Hepatocyte (in vitro differentiated cells): ENCODE measurements at places on chromosomes 3 and 15. TPM values are rescaled to one million over a fixed set of nuclear protein-coding genes. Genes with fewer than 3 reads are reported as not detected.

- no peak for DNase-seq
Measured at GRCh38 chr3:127615631-127616305, 13.2 kb upstream of the PODXL2 start.

DNA sequence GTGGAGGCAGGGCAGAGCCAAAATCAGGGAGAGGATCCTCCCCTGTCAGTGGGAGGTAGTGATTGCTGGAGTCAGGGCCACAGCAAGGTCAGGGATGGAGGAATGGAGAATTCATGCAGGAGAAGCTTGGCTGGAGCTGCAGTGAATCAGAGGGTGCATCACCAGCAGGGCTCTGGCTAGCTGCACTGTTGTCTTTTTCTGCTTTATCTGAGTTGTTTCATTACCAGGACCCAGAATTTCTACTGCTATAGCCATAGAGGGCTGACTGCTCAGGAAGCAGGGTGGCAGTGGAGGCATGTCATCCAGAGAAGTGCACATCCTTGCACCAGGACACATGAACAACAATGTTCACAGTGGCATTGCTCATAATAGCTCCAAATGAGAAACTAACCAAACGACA, 113.5 kb upstream of the GALNT15 start:
- DNase-seq: peak; percentile 35

DNA sequence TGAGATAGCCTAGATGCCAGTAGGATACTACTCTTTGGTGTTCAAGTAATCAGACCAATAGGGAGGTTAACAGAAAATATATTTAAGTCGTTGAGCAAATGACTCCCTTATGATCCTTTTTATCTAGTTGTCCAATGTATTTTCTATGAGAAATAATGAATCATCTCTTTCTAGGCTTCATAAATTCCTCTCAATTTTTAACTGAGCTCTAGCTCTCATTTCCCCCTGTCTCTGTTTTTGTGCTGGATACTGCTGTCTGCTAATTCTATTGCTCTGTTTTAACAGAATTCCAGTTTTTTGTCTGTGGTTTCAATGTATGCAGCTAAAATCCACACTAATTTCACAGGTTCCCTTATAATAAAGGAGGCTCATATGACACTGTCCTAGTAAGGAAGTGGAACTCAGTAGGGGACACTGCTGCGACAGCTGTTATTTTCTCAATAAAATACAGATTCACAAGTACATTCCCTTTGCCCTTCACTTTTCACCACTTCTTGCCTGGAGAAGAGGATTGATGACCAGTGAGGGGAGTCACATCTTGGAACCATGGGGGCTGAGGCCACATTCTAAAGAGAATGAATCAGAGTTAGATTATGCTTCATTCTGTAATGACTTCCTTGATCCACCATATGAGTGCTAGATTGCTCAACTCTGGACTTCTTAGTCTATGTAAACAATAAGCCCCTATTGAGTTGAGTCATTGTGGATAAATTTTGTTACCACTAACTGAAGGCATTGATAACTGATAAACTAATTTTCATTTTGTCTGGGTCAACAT, 558.7 kb upstream of the KCNMB2 start:
- DNase-seq: no peak

DNA sequence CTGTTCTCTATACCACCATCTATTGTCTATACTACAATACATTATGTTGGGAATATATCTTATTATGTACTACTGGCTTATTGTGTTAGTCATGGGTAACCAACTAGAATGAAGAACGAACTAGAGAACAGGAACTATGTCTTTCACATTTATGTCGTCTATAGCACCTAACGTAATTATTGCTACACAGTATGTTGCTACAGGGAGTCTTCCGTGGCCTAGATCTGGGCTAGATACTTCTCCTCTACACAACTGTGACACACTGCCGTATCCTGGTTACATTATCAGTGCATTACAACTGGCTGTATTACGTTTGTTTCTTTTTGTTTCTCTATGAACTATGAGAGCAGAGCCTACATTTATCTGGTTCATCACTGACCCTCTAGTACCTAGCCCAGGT, 34.0 kb downstream of the SCG5 start:
- DNase-seq: no peak

GRCh38 chr3:110625201-110625747, 446.3 kb upstream of the NECTIN3 start:
- peak; percentile 19 for DNase-seq

GRCh38 chr15:94023531-94023930, 207.8 kb upstream of the MCTP2 start:
- DNase-seq: no peak

GRCh38 chr3:122316368-122316767, 8.7 kb upstream of the CSTA start:
- DNase-seq: no peak

DNA sequence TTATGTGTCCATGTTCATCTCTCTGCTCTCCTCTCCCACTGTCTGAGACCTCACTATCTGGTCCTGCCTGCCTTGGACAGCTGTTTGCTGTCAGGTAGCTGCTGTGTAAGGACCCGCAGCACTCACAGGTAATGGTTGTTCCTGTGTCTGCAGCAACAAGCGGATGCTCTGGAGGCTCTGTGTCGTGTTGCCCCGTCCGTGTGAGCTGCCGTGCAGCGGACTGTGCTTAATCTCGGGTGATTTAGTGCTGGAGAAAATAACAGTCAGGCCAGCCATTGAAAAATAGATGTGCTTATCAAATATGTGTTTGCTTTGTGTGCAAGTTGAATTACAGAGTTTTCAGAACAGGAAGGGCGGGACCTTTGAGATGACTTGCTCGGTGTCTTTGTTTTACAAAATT, 121.4 kb downstream of the GABRG3 start:
- DNase-seq: no peak

The INSYN1 gene
- polyA plus RNA-seq: 1.9 and 8.1 TPM in 2 replicates

The LRRC34 gene
- polyA plus RNA-seq: 0.50 TPM in 1 of 2 replicates, not detected in the other

DNA sequence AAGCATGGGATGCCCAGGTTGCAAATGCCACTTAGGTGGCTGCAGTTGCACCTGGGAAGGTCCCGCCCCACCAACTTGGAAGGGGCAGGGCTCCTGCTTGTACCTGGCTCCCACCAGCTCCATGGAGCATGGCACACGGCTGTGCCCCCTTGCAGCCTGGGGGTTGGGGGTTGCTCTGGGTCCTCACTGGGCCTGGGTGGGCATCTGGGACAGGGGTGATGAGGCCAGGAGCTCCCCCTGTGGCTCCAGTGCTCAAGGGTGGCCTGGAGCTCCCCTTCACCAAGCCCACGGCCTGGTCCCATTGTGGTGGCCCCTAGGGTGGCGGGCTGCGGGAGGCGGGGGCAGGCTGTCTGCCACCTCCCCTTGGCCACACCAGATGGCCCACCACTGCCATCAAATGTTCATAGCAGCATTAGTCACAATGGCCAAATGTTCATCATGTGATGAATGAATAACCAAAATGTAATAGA, 36.7 kb downstream of the GHSR start:
- DNase-seq: no peak

The TMEM207 gene
- 1.3 and 1.5 TPM in 2 replicates for polyA plus RNA-seq

- DNase-seq: no peak
Measured at GRCh38 chr3:121663171-121663847, 2.6 kb upstream of the HCLS1 start.

DNA sequence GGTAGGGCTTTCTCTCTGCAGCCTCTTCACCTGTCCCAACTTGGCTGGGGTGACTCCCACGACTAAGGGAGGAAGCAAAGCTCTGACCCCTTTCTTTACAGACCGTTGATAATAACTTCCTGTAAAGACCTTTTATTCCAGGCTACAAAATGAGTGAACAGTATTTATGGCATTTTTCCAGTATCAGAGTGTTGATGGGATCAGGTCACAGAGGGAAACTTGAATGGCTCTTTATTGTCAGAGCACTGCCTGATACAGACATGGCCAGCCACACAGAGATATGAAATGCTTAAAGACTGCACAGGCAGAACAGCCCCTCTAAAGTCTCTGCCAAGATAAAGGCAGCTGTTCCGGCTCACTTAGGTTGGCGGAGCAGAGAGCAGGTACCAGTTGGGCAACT, 1033.9 kb upstream of the NR2F2 start:
- DNase-seq: no peak

The TTLL3 gene
- polyA plus RNA-seq: 27.4 and 52.2 TPM in 2 replicates

DNA sequence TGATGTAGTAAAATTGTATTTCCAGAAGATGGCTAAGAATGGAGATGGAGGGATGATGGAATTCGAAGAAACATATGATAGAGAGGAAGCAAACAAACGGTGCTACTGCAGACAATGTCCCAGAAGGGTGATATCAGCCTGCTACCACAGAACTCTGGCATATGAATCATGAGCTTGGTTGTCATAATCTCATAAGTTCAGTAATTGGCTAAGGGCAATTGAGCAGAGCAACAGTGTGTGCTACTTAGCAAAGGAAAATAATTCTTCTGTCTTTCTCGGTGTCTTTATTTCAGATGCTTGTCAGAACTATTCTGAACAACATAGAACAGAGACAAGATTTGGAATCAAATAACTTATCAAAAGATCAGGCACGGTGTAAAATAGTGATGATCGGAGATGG, 407.3 kb downstream of the GBE1 start:
- DNase-seq: no peak

The PAQR5 gene
- 2.8 and 4.7 TPM in 2 replicates for polyA plus RNA-seq

- DNase-seq: no peak
Measured at GRCh38 chr3:150875548-150875947, 29.7 kb downstream of the MINDY4B start.

DNA sequence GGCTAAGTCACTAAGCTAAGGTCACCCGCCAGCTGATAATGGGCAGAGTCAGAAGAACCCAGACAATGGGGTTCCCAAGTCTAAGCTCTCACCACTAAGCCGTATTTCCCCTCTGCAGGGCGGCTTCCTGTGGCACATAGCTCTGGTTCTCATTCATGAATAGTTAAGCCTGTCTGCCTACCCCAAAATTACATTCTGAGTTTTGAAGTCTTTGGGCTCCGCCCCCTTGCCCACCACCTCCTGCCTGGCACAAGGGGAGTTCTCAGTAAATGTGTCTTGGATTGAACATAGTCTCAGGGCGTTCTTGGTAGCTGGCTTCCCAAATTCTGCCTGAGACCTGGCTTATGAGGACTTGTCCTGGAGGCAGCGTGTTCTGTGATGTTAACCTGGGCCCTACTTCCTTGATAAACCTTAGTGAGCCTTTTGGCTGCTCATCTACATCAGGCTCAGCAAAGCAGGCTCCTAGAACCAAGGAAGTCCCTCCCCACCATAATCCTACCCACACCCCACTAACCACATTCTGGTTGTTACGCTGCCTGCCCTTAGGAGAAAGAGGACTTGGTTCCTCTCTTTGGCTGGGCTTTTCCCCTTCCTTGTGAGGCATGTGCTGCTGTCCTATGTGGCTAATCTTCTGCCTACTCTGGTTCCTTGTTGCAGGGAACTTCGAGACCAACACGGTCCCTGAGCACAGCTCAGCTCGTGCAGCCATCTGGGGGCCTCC, 54.9 kb downstream of the STARD5 start:
- DNase-seq: no peak

- no peak for DNase-seq
Measured at GRCh38 chr15:79169526-79170133, 79.0 kb upstream of the RASGRF1 start.

DNA sequence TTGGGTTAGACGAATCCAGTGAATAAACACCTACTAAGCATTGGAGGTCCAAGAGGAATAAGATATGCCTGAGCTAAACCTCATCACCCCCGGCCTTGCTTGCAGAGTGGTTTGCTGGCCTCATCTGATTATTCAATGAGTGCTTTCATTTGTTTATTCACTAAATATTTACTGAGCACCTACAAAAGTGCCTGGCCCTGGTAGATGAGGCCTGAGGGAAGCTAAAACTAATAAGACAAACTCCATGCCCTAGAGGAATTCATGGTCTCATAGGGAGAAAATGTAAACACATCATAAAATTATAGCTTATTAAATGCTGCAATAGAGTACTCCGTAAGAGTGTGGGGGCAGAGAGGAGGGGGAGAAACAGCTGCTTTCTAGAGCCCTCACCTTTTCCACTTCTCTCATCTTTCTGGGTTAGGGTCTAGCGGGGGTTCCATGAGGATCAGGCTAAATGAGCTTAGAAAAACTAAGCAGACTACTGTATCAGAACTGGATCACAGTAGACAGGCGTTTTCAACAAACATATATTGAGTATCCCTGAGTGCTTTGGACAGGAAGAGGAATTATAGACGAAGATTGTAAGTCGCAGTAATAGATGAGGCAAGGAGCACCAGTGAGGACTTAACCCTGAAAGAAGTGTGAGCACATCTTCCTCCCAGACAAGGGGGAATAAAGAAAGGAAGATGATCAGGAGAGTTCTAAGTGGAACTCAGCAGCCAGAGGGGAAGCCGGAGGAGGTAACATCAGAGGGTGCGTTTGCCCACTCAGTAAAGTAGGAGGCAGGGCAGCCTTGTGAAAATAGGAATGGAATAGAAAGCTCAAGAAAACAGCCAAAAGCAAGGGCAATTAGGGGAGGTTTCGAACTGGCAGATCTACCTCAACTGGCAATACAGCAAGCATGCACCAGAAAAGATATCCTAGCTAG, 31.5 kb upstream of the LAMP3 start:
- no peak for DNase-seq

GRCh38 chr3:161107311-161107710, 2.2 kb upstream of the B3GALNT1 start:
- no peak for DNase-seq

The PP2D1 gene
- 0.23 and 0.40 TPM in 2 replicates for polyA plus RNA-seq

DNA sequence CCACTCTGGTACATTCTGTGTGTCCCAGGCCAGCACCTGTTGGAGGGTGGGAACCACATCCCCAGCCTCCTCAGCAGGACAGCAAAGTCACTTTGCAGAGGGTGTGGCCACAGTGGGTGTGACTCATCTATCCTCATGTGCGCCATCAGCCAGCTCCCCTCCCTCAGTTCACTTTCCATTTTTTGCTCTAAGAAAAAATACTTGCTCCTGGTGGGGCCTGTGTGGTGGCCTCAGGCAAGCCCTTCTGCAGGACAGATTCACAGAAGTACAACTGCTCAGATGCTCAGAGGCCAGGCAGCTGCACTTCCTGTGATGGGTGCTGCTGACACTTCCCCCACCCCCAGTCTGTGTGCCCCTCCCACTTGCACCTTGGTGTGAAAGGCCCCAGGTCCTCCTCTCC, 78.3 kb upstream of the ALDH1L1 start:
- DNase-seq: no peak

The PODXL2 gene
- polyA plus RNA-seq: 5.1 and 7.8 TPM in 2 replicates

- DNase-seq: no peak
Measured at GRCh38 chr15:50190723-50191122, 8.7 kb downstream of the SLC27A2 start.

GRCh38 chr3:8491271-8492144, 10.1 kb upstream of the LMCD1 start:
- no peak for DNase-seq

The PLA2G4D gene
- 0.21 TPM in 1 of 2 replicates, not detected in the other for polyA plus RNA-seq

GRCh38 chr3:83039422-83039821, 1278.0 kb upstream of the GBE1 start:
- no peak for DNase-seq

- DNase-seq: no peak
Measured at GRCh38 chr3:66098436-66098835, 59.7 kb upstream of the MAGI1 start.

- DNase-seq: no peak
Measured at GRCh38 chr15:57727031-57727430, 20.5 kb downstream of the POLR2M start.

GRCh38 chr3:59480486-59480995, 430.7 kb upstream of the CFAP20DC start:
- DNase-seq: no peak

The GABRB3 gene
- 1.3 and 1.8 TPM in 2 replicates for polyA plus RNA-seq
